GM12891 (cell line): ENCODE measurements at places on chromosomes 7 and 10.

DNA sequence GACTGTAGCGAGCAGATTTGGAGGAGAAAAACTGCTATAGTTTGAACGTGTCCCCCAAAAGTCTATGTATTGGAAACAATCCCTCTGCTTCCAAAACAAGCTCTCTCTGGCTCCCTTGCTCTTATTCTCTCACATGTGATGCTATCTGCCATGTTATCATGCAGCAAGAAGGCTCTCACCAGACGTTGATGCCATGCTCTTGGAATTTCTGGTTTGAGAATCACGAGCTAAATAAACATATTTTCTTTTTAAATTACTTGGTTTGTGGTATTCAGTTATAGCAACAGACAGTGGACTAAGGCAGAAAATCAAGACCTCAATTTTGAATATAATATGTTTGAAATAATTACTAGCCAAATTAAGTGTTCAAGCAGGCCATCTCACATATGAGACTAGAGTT lies 17.5 kb upstream of the GNAT3 start:
- DNase-seq, result no peak

- no peak for DNase-seq
Observed at GRCh38 chr7:2559283-2559950, 638 bp downstream of the IQCE start.

DNA sequence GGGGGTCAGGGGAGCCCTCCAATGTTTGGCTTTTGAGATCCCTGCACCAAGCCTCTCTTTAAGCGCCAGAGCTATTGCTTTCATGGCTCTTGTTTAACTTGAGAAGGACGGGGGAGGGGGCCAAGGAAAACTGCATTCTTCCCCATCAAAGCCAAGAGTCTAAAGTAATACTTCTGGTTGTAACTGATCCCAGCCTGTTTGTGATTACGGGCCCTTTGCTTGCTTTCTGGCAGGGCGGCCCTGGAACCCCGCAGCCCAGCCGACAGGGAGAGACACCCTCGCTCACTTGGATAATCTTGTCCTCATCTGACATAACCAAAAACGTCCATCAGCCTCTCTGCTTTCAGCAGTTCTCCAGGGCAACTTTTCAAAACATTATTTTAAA lies 154.7 kb downstream of the NEURL1 start:
- DNase-seq, result no peak

DNA sequence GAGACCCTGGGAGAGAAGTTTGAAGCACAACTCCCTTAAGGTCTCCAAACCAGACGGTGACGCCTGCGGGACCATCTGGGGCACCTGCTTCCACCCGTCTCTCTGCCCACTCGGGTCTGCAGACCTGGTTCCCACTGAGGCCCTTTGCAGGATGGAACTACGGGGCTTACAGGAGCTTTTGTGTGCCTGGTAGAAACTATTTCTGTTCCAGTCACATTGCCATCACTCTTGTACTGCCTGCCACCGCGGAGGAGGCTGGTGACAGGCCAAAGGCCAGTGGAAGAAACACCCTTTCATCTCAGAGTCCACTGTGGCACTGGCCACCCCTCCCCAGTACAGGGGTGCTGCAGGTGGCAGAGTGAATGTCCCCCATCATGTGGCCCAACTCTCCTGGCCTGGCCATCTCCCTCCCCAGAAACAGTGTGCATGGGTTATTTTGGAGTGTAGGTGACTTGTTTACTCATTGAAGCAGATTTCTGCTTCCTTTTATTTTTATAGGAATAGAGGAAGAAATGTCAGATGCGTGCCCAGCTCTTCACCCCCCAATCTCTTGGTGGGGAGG lies 10.8 kb downstream of the SERPINE1 start:
- DNase-seq, result no peak

DNA sequence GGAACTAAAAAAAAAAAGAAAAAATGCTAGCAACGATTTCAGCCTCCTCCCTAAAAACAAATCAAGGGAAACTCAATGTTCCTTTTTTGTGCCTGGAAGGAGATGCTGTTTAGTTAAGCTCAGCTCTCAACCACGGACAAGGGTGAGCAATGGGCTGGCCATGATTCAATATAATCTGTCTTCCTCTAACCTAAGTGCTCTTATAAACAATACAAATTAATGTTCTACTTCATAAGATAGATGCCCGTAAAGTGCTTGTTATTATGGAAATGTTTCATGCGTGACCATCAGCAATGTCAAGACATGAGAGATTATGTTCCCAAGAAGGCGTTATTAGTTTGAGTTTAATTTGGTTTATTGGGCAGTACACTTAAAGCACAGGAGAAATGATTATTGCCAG lies 320.3 kb downstream of the SFMBT2 start:
- DNase-seq, result no peak

- no peak for DNase-seq
Observed at GRCh38 chr7:102404005-102404861, 8.1 kb downstream of the PRKRIP1 start.
